ENCODE measurements at places on chromosomes 1 and 21. TPM values are rescaled to one million over a fixed set of nuclear protein-coding genes. Genes with fewer than 3 reads are reported as not detected.

Gene PADI1
- not detected for total RNA-seq

Gene FCRL3
- not detected for total RNA-seq

Gene SNRPE
- total RNA-seq = 397 TPM

Gene HEYL
- not detected for total RNA-seq

Gene GSTM1
- not detected for total RNA-seq

Gene MMP23B
- 0.75 TPM for total RNA-seq

Gene CD5L
- not detected for total RNA-seq

Gene SLC30A1
- 26.8 TPM for total RNA-seq

DNA sequence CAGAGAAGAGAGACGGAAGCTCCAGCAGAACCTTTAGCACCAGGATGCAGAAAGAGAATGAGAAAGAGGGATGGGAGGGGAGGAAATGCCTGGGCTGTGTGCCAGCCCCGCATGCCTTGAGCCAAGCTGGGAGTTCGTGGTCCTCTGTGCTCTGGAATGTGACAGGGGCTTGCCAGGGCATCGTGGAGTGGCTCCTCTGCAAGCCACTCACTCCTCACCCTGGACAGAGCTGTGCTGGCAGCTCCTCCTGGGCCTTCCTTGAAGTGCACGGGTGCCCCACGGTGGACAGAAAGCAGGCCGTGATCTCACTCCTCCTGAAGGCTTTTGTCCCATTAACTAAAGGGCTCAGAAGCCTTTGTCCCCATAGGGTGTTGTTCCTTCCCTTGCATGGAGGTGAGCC is 34.8 kb upstream of the PRELP start:
- peaks cover 12% of the 10 kb centered on the region for H3K27me3 ChIP-seq
- H3K27ac ChIP-seq = no peak overlapping the region
- DNase-seq = no peak
- H3K36me3 ChIP-seq = no peaks in the 10 kb centered on the region
- no peak overlapping the region for H3K4me3 ChIP-seq

DNA sequence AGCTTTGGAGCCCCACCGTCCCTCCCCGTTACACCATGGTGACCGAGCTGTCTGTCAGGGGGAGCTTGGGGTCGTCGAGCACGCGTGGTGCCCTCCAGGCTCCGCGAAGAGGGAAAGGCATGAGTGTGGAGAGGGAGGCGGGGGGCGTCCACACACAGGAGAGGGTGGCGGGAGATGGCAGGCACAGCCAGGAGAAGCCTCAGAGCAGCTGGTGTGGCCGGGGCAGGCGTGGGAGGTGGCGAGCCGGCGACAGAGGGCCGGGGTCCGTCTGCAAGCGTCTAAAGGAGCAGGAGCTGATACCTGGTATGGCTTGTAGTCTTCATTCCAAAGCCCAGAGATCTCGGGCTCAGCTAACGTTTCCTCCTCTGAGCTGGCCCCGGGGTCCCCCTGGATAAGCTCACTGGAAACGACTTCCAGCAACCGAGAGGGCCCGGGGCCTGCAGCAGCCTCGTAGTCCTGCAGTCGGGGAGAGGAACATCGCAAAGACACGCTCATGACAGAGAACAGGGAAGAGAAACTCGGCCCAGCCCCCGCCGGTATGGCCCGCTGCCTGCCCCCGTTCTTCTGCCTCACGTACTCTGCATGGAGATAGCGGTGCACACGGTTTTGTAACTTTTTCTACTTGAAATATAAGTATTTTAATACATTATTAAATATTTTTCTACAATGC is 37.4 kb downstream of the CFAP74 start:
- H3K4me3 ChIP-seq = no peak overlapping the region
- no peak for DNase-seq

DNA sequence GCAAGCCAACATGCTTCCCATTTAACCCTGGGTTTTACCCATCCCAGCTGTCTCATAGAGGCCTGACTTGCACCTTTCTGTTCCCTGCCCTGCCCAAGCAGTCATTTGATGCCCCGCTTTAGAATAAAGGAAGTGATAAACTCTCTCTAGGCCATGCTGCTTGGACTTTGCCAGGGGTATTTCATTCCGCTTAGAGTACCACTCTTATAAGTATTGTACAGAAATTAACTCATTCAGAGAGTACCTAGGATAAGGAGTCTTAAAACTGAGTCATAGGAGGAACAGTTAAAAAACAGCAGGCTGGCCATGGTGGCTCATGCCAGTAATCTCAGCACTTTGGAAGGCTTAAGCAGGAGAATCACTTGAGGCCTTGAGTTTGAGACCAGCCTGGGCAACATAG is 21.0 kb upstream of the LYST start:
- no peak overlapping the region for H3K4me3 ChIP-seq
- no peak overlapping the region for H3K27ac ChIP-seq
- peaks cover 19% of the 10 kb centered on the region for H3K4me1 ChIP-seq
- H3K36me3 ChIP-seq = no peaks in the 10 kb centered on the region
- no peaks in the 10 kb centered on the region for H3K27me3 ChIP-seq

DNA sequence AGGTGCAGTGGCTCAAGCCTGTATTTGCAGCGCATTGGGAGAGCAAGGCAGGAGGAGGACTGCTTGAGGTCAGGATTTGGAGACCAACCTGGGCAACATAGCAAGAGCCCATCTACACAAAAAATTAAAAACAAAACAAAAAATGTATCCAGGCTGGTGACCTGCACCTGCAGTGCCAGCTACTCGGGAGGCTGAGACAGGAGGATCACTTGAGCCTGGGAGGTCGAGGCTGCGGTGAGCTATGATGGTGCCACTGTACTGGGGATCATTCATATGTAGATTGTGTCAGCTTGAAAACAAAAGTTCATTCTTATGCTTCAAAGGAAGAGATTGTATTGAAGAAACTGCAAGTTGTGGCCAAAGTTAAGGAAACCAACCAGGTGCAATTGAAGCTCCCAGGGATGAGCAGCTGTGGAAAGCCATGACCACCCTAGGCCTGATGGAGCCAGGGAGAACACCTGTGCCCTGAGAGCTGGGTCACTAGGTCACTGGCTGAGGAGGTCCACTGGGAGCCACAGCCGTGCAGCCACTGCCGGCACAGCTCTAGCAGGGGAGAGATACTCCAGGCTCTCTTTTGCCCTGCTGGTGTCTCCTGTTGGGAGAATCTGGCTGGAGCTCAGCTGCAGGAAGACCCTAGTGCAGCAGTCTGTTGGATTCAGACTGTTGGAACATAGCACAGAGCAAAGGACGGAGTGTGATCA is 13.3 kb upstream of the BRWD1 start:
- no peak overlapping the region for H3K27ac ChIP-seq
- no peaks in the 10 kb centered on the region for H3K36me3 ChIP-seq
- no peaks in the 10 kb centered on the region for H3K27me3 ChIP-seq
- H3K4me3 ChIP-seq = no peak overlapping the region
- no peak for DNase-seq

DNA sequence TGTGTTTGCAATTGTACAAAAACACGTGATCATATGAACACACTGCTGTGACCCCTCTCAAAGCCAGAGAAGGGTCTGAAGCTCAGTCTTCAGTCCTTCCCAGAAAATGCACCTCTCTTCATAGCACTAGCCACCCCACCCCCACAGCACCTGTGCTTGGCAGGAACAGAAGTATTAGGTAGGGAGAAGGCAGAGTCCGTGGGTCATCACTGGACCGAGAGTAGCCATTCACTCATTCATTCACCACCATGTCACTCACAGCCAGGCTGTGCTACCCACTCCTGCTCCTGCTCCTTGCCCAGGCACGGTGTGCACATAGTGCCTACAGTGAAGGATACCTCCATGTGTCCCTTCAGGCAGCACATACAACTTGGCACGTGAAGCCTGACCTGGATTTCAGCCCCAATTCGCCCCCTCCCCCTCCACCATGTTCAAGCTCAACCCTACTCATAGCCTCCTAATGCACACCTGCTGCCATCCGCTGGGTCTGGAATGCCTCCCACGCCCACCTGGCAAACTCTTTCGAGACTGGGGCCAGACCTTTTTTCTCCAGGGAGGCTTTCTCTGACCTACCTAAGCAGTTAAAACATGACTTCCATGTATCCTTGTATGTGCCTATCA is 81.9 kb upstream of the GALNT2 start:
- H3K4me3 ChIP-seq = no peak overlapping the region
- H3K27ac ChIP-seq = no peak overlapping the region
- 0 out of 3 replicates have a peak, but pooled peaks cover 7% of the 10 kb centered on the region for H3K27me3 ChIP-seq
- DNase-seq = no peak
- peaks cover 26% of the 10 kb centered on the region for H3K4me1 ChIP-seq

GRCh38 chr1:146021050-146021445 is 487 bp downstream of the HJV start:
- H3K4me1 ChIP-seq = peaks cover 27% of the 10 kb centered on the region
- H3K27ac ChIP-seq = no peak overlapping the region
- no peak overlapping the region for H3K4me3 ChIP-seq
- no peaks in the 10 kb centered on the region for H3K27me3 ChIP-seq

GRCh38 chr1:201707656-201708055 is 121.3 kb upstream of the IPO9 start:
- peaks cover 4% of the 10 kb centered on the region for H3K4me1 ChIP-seq
- DNase-seq = no peak
- no peaks in the 10 kb centered on the region for H3K36me3 ChIP-seq

DNA sequence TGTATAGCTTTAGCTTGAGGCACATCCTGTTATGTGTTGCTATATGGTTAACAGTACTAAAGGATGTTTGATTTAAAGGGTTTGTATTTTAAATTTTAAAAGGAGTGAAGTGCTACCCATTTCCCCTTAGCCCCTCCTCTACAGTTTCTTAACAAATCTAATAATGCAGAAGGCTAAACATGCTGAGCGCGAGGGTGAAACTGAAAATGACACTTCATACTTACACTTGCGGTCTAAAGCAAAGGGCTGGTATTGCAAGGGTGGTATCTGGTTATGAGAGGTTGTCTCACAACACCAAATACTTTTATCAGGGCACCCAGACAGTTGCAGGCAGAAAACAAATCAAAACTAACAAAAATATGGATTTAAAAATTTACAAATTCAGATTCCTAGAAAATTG is 172.3 kb downstream of the SIPA1L2 start:
- H3K36me3 ChIP-seq = no peaks in the 10 kb centered on the region
- DNase-seq = no peak
- H3K4me1 ChIP-seq = no peaks in the 10 kb centered on the region
- no peak overlapping the region for H3K27ac ChIP-seq
- H3K4me3 ChIP-seq = no peak overlapping the region

DNA sequence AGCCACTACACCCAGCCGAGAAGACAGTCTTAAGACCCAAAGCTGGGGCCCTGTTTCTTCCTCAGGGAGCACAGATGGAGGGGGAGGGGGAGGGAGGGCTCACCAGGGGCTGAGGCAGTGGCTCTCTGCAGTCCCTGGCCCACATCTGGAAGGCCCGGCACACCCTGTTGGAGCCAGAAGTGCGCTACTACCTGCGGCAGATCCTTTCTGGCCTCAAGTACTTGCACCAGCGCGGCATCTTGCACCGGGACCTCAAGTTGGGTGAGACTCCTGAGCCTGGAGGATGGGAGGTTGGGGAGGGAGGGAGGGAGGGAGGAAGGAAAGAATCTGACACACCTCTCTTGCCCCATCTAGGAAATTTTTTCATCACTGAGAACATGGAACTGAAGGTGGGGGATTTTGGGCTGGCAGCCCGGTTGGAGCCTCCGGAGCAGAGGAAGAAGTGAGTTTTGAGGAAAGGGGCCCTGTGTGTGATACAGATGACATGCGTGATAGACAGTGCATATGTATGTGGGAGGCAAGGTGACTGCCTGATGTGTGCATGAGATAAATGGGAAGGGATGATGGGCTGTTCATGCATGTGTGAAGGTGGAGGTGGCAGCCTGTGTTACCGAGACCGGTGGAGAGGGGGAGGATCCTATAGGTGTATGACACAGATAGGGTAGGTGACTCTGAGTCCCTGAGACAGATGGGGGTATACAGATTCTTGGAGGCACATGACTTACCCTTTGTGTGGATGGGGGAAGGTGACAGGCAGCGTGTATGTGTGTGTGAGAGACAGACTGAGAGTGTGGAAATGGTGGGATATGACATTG is 1.5 kb downstream of the PLK3 start:
- no peaks in the 10 kb centered on the region for H3K27me3 ChIP-seq
- H3K4me1 ChIP-seq = peaks cover 56% of the 10 kb centered on the region
- no peak overlapping the region for H3K27ac ChIP-seq
- H3K4me3 ChIP-seq = peak overlapping the region; percentile 45
- DNase-seq = no peak

DNA sequence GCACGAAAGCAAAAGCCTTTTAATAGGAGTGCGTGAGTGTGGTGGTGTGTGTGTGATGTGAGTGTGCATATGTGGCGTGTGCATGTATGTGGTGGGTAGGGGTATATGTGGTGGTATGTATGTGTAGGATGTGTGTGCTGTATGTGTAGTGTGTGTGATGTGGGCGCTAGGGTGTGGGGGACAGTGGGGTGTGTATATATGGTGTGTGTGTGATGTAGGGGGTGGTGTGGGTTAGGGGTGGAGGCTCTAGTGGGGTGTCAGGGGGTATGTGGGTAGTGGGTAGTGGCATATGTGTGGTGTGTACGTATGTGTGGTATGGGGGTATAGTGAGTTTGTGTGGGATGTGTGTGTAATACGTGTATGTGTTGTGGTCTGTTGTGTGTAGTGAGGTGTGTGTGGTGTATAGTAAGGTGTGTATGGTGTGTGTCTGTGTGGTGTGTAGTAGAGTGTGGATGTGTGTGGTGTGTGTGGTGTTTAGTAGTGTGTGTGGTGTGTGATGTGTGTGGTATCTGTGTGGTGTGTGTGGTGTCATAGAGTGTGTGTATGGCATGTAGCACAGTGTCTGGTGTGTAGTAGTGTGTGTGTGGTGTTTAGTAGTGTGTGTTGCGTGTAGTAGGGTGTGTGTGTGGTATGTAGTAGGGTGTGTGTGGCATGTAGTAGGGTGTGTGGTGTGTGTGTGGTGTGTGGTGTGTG is 86.0 kb downstream of the SYT2 start:
- no peak overlapping the region for H3K27ac ChIP-seq
- H3K4me1 ChIP-seq = peaks cover 21% of the 10 kb centered on the region
- no peaks in the 10 kb centered on the region for H3K36me3 ChIP-seq
- no peak for DNase-seq
- peaks cover 20% of the 10 kb centered on the region for H3K27me3 ChIP-seq

DNA sequence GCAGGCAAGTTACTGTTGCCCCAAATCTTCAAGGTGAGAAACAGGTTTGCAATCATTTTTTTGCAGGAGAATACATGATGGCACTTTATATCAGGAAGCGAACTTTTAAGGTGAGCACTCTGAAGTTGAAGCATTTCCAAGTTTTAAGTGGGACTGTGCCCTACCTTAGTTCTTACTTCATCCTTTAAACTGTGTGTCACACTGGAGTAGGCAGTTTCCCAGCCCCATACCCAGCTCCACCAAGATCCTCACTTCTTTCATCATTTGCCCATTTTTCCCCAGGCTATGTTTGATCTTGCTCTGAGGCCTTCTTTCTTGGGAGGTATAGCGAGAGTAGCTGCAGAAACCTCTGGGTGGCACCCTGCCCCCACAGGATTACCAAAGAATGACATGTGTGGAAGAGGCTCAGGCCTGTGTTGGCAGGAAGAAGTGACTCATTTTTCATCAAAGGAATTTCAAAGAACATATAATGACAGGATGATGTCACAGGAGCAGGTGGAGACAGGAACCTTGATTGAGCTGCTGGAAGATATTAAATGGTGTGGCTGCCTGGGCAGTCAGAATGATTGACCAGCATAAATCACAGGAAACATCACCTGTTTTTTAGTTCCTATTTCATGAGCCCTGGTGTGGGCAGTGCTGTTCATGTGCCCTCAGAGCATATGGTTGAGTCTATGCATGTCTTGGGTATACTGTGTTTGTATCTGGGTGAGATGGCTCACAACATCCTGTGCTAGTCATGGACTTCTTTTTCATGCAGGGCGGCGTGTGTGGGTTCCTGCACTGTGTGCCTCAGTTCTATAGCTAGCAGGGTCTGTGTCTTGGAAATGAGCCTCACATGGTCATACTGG is 20.8 kb upstream of the MACF1 start:
- peak; percentile 90 for DNase-seq
- H3K27ac ChIP-seq = peak overlapping the region; percentile 27
- no peaks in the 10 kb centered on the region for H3K27me3 ChIP-seq
- H3K4me3 ChIP-seq = no peak overlapping the region
- H3K4me1 ChIP-seq = peaks cover 33% of the 10 kb centered on the region
- 0 out of 3 replicates have a peak, but pooled peaks cover 3% of the 10 kb centered on the region for H3K36me3 ChIP-seq

Data from HepG2 (cell line).